ENCODE measurements at places on chromosomes 16 and 17.

DNA sequence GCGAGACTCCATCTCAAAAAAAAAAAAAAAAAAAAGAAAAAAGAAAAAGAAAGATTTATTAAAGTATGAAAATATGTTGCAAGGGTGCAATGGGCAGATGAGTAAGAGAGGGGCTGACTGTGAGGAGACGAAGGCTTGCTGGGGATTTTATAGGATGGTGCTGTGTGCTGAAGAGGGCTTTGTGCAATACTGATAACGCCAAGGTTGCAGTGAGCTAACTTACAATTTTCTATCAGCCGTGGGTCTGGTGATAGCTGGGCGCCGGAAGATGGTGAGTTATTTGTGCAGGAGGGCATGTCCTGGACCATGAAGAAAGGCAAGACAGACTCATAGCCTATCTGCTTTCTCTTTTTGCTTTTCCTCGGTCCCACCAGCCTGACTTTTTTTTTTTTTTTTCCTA, 281.1 kb downstream of the MAP2K6 start:
- DNase-seq: no peak

DNA sequence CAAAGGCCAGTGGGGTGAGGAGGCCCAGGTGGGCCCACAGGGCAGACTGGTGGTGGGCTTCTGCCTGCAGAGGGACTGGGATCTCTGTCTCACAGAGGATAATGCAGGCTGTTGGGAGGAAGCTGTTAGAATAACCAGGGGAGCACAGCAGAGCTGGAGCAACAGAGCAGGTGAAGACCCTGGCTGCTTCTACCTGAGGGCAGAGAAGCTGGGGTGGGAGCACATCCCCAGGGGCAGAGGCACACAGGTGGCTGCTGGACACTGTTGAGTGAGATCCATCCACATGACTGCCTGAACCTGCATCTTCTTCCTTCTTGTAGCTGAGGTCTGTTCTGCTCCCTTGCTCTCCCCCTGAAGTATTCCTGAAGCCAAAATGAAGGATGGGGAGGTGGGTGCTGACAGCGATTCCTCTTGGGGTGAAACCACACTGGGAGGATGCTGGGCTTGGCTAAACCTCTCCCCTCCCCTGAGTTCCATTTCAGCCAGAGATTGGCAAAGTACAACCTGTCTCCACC, 1725.0 kb downstream of the TP53TG3F start:
- no peak for DNase-seq

DNA sequence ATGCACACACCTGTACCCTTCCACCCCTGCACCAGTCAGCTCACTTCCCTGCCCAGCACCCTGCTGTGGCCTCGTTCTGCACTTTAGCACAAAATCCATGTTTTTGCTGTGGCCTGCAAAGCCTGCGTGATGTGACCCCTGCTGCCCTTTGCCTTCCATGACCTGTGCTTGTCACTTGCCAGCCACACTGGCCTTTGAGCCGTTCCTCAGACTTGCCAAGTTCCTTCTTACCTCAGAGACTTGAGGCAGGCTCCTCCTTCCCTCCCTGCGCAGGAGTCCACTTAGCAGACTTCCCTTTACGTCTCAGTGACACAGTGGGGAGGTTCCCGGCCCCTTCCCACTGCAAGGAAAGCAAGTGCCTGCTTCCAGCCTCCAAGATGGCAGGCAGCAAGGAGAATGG, 134.7 kb downstream of the SNX29 start:
- DNase-seq: no peak

GRCh38 chr17:78214706-78215061, 631 bp downstream of the BIRC5 start:
- DNase-seq: no peak

DNA sequence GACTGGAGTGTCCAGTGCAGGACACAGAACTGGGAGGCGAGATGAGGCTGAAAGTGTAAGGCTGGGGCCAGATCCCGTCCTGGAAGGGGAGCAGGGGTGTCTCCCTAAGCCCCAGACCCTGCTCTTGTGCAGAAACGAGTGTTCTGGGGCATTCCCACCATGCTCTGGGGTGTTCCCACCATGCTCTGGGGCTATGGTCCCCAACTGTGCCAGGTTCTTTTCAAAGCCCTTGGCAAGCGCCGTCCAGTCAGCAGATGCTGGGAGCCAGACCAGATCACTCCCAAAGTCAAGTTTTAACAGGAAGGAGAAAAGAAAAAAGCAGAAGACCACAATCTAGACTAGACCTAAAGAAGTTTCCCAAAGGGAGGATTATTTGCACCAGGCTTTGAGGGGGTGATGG, 2.5 kb downstream of the TAX1BP3 start:
- DNase-seq: no peak

DNA sequence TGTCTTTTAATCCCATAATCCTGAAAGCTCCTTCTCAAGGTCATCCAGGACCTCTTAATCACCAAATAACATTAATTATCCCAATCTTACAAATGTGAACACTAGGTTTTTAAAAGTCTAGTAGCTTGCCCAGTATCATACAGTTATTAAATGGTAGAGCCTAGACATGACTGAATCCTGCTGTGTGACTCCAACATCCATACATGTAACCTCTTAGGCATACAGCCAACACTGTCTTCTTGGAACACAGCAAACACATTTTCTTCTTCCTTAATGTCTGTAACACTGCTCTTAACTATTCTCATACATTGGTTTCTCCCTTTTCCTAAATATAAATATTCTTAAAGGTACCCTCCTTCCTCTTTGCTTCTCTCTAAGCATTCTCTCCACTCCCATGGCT, 13.7 kb downstream of the BRIP1 start:
- DNase-seq: no peak

DNA sequence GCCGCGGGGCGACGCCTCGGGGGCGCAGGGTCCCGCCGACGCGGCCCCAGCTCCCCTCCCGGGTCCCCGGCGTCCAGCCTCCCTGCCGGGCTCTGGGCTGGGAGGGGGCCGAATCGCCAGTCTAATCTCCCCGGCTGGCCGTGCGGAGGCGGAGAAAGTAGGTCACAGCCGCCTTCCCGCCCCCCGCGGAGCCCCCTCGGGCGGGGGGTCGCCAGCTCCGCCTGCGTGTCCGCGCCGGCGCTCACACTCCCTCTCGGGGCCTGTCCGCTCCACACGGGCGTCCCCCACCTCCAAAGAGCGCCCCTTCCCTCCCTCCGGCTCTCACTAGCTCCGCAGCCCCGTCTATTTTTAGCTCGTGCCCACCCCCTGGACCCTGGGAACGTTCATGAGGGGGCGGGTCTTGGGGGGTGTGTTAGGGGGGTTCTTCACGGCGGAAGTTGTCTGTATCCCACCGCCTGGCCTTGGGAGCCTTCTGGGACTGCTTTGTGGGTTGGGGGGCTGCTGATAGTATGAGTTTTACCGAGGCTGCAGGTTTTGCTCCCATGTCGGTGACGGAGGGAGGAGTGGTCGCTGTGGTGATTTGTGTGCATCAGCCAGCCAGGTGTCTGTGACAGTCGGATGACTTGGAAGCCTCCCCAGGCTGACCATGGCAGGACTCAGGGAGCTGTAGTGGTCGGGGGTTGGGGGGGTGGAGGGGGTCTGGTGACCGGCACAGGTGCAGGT, 1.1 kb downstream of the ATP1B2 start:
- DNase-seq: no peak

- no peak for DNase-seq
These were observed 7.3 kb downstream of the CYGB start for GRCh38 chr17:76530095-76530723.

GRCh38 chr17:491086-492021, 138.7 kb upstream of the RPH3AL start:
- DNase-seq: peak; percentile 35

DNA sequence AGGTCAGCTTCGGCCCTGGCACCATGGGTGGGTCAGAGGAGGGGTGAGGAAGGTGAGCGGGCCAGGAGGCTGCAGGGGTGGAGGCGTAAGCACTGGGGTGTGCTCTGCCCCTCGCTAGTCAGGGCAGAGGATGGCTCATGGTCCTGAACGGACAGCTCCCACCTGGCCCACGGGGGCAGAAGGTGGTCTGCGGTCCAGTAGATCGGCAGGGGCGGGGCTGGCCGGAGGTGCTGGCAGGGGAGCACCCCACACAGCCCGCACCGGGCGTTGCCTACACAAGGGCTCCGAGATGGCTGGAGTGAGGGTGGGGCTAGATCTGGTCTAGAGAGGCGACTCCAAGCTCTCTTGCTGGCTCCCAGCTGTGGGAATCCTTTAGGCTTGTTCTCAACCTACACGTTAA, 8.2 kb downstream of the NPTX1 start:
- DNase-seq: no peak

GRCh38 chr16:19162085-19162484, 6.0 kb upstream of the SYT17 start:
- no peak for DNase-seq

- no peak for DNase-seq
These were observed 1.0 kb downstream of the IRX3 start for GRCh38 chr16:54285414-54286089.

DNA sequence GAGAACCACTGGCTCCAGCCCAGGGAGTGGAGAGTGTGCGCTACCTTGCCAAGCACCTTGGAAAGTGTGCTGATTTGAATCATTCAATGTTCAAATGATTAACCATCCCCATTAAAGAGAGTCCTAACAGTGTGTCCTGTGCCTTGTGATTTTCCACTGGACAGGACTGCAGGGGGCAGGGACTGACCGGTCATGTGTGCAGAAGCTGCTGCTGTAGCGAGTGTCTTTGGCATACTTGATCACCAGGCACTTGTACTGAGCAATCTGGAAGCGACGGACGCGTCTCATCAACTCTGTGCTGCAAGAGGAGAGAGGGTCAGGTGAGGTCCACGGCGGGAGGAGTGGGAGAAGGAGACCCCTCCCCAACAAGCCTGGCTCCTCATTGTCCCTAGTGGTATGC, 2.0 kb downstream of the TK1 start:
- no peak for DNase-seq

DNA sequence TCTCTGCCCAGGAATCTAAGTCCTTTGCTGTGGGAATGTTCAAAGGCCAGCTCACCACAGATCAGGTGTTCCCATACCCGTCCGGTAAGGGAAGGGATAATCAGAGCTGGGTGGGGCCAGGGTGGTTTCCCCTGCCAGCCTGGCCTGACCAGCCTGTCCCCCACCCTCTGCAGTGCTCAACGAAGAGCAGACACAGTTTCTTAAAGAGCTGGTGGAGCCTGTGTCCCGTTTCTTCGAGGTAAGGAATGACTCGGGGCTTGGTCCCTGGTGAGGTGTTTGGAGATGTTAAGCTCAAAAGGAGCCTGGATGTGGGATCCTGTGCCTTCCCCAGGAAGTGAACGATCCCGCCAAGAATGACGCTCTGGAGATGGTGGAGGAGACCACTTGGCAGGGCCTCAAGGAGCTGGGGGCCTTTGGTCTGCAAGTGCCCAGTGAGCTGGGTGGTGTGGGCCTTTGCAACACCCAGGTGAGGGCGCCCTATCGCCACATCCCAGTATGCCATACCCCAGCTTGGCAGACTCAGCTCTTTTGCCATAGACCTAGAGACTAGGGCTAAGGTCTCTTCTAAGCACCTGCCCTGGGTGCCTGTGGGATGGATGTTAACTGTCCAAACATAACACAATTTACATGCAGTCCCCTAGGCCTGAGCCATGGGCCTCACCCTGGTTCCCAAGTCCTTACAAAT, 997 bp downstream of the ACADVL start:
- peak; percentile 63 for DNase-seq

- DNase-seq: no peak
These were observed 5.1 kb upstream of the NT5M start for GRCh38 chr17:17298108-17298507.

DNA sequence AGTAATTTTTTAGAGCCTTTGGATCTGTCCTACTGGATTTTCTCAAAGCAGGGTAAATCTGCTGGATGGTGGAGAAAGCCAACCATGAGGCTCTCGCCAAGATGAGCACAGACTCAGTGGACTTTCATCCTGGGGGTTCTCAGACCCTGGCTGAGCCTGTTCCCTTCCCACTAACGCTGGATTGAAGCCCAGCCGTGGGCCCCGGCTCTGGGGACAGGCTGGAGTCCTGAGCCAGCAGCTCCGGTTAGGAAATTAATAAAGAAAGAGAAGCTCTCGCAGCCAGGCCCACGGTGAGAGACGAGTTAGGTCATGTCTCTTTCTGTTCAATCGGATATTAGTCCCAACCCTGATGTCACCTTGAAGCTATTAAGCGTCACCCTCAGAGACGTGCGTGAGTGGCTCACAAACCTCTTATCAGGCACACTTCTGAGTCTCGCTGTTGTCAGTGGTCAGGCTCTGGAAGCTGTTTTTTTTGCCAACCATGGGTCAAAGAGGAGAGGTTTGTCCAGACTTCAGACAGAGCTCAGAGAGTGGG, 27.1 kb downstream of the MEOX1 start:
- no peak for DNase-seq

GRCh38 chr16:30722916-30723315, 23.9 kb downstream of the SRCAP start:
- DNase-seq: no peak

DNA sequence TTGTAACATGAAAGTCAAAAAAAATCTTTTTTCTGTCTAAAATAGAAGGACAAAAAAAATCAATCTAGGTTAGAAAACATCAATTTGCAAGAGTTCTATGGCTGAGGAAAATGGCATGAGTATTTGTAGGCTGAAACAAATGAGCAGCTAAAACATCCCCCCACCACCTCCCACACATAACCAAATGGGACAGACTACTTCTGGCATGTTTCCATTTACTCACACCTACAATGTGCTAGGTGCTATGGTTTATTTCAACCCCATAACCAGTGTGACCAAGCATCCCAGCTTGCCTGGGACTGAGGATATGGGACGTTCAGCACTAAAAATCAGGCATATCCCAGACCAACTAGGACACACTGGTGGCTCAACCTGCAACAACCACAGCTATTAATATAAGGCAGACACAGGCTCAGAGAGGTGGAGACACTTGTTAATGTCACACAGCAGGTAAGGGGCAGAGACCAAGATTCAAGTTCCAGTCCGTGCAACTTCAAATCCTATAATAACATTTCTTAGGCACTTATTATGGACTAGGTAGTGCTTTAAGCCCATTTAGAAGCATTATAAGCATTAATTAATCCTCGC, 96.0 kb downstream of the XYLT1 start:
- DNase-seq: no peak

- DNase-seq: no peak
These were observed 15.7 kb upstream of the MRC2 start for GRCh38 chr17:62611728-62612127.

DNA sequence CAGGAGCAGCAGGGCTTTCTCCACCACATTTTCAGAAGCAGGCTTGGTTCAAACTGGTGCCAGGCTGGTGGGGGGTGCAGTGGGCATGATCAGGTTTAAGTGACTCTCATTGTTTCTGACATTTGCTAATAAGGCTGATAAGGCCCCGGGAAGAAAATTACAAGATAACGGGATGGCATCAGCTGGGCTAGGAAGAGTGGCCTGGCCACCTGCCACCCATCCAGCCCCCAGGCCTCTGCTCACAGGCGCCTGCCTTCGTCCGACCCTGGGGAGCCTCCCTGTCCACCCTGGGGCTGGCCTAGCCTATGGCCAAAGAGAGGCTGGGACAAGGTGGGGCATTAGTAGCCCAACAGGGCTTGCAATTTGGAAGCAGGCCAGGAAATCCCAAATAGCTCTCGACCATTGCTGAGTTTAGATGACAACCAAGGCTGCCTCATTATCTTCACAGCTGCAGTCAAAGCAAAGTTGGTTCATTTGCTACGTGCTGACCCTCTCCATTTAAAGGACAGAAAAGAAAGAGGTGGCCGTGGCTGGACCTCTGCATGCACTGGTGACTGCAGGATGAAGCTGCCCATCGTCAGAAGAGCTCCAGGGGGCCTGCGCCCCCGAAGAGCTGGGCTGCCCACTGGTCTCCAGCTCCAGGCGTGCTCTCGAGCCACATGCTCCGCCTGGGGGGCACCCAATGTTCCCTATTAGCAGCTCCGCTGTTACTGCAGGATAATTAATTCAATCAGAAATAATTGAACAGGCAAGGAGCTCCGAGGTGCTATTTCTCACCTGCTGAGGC, 44.9 kb downstream of the PEMT start:
- no peak for DNase-seq

GRCh38 chr16:68367030-68367429, 56.2 kb downstream of the PRMT7 start:
- peak; percentile 45 for DNase-seq

Data from activated CD8-positive, alpha-beta memory T cell treated with anti-CD3 and anti-CD28 coated beads, Interleukin-2, amount 50 U/mL, for 4 hours (primary cell).